ENCODE measurements at places on chromosomes 1 and 21.

- no peak for DNase-seq
Measured at GRCh38 chr1:35406103-35406502, 137.6 kb downstream of the ZMYM4 start.

GRCh38 chr1:203306089-203306964 is 1.0 kb downstream of the BTG2 start:
- peak; percentile 84 for DNase-seq

GRCh38 chr1:30475201-30475600 is 248.2 kb downstream of the MATN1 start:
- no peak for DNase-seq

GRCh38 chr1:230173187-230173975 is 106.3 kb downstream of the GALNT2 start:
- DNase-seq, result no peak

GRCh38 chr1:45541193-45541592 is 9.4 kb upstream of the AKR1A1 start:
- no peak for DNase-seq

GRCh38 chr21:17451364-17451891 is 61.4 kb upstream of the CXADR start:
- peak; percentile 56 for DNase-seq

DNA sequence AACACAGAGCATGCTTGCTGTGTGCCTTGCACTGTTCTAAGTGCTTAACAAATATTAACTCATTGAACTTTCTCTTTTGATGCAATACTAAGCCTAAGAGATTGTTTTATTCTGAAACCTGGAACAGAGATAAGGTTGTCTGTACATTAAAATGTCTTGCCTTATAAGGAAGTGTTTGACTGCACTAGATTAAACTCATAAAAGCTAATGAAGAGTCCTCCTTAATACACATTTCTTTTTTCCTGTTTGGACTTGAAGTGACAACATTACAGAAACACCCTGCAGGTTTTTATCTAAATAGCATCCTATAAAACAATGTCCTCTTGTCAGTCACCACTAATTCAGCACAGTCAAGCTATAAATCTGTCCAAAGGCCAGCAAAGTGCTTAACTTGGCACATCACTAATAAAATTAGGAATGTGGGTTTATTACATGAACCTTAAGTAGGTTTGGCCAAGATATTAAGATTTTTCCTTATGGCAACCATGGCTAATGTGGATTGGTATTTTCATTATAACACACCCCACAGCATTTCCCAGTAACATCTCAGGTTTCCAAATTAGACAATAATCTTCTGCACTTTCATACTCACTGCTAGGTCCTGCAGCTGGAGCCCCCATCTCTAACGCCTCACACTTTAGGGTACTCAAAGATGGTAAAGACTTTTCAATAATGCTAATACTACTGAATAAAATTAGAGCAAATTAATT is 389.7 kb downstream of the LMO4 start:
- no peak for DNase-seq

DNA sequence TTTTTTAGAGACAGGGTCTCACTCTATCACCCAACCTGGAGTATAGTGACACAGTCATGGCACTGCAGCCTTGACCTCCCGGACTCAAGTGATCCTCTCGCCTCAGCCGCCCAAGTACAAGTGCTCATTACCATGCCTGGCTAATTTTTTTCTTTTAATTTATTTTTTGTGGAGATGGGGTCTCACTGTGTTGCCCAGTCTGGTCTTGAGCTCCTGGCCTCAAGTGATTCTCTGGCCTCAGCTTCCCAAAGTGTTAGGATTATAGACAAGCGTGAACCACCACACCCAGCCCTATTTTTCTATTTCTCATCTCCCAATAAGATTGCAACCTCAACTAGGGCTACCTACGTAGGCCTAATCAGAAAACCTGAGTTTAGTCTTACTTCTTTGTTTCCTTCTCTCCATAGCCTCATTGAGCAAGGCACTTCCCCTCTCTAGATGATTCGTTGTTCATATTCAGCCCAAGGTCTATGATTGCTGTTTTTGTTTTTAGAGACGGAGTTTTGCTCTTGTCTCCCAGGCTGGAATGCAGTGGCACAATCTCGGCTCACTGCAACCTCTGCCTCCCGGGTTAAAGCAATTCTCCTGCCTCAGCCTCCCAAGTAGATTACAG is 1.1 kb upstream of the KPNA6 start:
- DNase-seq, result no peak

DNA sequence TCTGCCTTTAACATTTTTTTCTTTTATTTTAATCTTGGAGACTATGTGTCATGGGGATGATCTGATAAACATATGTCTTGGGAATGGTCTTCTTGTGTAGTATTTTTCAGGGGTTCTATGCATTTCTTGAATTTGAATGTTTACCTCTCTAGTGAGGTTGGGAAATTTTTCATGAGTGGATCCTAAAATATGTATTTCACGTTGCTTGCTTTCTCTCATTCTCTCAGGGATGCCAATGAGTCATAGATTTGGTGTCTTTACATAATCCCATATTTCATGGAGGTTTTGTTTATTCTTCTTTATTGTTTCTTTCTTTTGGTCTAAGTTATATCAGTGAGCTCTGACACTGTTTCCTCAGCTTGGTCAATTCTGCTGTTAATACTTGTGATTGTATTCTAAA is 1237.2 kb downstream of the PLA2G4A start:
- no peak for DNase-seq

DNA sequence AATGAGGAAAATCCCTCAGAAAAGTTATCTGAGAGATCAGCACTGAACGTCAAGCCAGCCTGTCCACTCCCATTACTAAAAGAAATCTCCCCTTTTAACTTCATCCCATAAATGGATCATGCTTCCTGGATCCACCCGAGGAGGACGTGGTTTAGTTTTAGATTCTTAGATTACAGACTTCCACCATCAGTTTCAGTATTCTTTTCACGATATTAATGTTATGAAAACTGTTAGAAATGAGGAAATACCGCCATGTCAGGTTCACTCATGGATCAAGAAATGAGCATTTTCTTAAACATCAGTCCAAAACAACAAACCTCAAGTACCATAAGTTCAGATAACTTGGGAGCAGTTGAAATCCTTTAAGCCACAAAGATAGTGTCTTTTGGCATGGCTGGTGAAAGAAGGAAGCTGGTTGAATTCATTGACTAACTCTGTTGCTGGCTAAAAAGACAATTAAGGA is 49.8 kb downstream of the NFIA start:
- DNase-seq, result no peak

DNA sequence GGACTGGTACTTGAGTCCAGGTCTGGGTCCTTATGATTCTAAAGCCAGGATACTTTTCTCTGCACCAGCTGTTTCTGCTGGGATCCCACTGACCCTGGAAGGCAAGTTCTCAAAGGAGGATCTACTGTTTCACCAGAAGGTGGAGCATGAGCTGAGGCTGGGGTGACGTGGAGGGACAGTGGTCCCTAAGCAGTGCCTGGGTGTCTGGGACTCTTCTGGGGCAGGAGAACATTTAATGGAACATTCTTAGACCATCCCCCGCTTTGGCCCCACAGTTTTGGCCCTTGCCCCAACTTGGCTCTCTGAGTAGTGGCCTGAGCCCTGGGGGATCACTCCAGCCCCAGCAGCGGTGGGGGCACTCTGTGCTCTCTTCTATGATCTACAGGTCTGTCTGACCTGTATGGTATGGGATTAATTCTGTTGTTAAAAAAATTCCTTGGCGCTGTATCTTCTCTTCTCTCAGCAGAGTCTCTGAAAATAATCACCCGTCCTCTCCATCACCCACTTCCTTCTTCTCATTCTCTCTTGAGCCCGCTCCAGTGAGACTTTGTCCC is 60.3 kb upstream of the CSF3R start:
- DNase-seq, result no peak

- DNase-seq, result no peak
Measured at GRCh38 chr1:151693057-151693651, 23.4 kb downstream of the CELF3 start.

DNA sequence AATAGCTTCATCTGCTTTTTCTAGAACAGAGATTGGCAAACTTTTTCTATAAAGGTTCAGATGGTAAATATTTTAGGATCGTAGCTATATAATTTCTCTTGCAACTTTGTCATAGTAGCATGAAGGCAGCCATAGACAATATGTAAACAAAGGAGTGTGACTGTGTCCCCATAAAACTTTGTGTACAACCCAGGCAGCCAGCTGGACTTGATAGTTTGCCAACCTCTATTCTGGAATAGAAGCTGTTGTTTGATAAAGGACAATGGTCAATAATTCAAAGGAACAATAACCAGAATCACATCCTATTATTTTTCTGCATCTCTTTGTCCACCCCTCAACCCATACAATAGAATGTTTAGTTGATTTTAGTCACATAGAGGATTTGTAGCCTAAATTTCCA is 286.7 kb downstream of the LMX1A start:
- peak; percentile 92 for DNase-seq

- DNase-seq, result no peak
Measured at GRCh38 chr1:203135636-203136305, 8.2 kb downstream of the ADORA1 start.

DNA sequence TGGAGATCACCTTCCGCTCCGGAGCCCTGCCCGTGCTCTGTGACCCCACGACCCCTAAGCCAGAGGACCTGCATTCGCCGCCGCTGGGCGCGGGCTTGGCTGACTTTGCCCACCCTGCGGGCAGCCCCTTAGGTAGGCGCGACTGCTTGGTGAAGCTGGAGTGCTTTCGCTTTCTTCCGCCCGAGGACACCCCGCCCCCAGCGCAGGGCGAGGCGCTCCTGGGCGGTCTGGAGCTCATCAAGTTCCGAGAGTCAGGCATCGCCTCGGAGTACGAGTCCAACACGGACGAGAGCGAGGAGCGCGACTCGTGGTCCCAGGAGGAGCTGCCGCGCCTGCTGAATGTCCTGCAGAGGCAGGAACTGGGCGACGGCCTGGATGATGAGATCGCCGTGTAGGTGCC is 9.6 kb downstream of the SPATA46 start:
- no peak for DNase-seq

GRCh38 chr21:27171707-27172106 is 204.8 kb upstream of the ADAMTS5 start:
- DNase-seq, result no peak

DNA sequence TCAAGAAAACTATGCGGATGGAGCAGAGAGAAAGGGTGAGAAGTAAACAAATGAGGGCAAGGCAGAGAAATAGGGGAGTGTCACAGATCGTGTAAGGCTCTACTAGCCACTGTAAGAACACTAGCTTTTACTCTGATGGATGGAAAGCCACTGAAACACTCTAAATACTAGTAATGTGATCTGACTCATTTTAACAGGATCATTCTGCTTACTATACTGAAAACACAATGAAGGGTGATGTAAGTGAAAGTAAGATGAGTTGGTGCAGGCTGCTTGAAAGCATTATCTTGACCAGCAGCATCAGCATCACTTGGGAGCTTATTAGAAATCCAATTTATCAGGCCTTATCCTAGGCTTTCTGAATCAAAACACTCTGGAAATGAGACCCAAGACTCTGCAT is 32.7 kb downstream of the TUT4 start:
- no peak for DNase-seq

GRCh38 chr21:19010996-19011395 is 607.4 kb upstream of the TMPRSS15 start:
- no peak for DNase-seq

GRCh38 chr1:247360116-247360898 is 28.6 kb upstream of the ZNF496 start:
- DNase-seq, result no peak

DNA sequence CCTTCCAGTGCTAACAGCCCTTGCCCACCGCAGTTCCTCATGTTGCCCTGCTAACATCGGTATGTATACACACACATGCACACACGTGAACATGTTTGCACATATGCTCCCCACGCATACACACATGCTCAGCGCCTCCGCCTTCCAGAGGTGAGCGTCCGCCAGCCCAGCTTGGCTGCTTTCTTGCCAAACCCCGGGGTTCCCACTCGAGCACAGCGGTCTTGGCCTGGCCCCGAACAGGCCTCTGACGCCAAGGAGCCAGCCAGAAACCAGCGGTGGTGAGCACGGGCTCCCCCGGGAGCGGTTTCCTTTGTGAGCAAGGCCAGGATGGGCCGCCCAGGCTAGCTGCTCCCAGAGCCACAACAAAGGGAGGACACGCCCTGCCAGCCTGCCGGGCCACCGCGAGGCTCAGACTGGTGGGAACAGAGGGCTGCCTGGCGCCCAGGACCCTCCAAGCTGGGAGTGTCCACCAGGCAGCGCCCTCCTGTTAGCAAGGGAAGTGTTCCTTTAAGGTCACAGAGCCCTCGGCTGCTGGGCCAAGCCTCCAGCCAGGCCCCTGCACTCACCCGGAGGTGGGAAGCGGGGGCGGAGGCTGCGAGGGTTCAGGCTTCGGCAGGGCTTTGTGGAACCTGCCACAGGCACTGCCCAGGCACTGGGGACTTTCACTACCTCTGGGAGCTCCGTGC is 65.4 kb downstream of the ALPL start:
- DNase-seq, result no peak

GRCh38 chr1:153395776-153396175 is 4.9 kb upstream of the S100A8 start:
- no peak for DNase-seq

GRCh38 chr1:91850708-91851107 is 35.2 kb downstream of the TGFBR3 start:
- no peak for DNase-seq

DNA sequence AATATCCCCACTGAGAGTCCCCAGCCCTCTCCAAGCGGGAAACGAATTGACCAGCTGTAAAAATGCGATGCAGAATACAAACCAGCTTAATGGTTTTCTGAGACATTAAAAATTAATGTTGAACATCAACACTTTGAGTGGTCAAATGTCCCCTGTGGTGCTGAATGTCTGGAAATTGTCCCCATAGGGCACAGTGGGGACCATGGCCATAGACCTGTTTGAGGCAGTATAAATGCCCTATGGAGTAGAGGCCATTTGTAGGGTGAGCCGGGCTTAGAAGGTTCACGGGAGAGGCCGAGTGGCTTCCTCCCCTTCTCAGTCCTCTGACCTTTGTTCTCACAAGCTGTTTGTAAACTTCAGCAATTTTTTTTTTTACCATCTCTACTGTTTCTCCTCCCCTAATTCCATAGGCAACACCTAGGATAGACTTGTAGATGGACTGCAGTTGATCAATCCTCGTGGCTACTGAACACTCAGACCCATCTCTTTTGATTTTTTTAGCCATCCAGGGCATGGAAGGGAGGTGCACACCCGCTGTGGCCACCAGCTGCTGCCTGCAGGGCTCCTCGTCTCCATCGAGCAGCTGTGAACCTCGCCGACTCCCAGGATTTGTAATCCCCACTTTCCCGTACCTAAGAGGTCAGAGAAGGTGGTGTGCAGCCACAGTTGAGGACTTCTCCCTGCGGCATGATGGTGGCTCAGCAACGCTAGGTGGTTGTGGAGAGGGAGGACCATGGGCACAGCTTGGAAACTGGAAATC is 41.0 kb downstream of the KAZN start:
- DNase-seq, result no peak

DNA sequence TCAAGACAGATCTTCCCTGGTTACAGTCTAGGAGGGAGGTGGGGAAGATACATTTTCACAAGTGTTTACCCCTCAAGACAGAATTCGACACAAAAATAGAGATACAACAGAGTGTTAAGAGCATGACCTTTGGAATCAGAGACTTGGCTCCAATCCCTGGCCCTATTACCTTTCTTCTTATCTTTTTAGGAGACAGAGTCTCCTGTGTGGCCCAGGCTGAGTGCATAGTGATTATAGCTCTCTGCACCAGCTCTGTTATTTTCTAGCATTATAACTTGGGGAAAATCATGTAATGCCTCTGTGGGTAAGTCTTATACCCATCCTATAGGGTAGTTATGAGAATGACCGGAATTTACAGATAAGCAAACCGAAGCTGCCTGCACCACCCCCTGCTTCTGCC is 9.8 kb downstream of the NIPAL3 start:
- DNase-seq, result no peak

GRCh38 chr1:230768903-230769570 is 21.8 kb downstream of the CAPN9 start:
- no peak for DNase-seq
